BE2C (cell line): ENCODE measurements at places on chromosomes 13 and 19.
A peak's percentile ranks its signal among the peaks of the same experiment; 100 is the strongest.

DNA sequence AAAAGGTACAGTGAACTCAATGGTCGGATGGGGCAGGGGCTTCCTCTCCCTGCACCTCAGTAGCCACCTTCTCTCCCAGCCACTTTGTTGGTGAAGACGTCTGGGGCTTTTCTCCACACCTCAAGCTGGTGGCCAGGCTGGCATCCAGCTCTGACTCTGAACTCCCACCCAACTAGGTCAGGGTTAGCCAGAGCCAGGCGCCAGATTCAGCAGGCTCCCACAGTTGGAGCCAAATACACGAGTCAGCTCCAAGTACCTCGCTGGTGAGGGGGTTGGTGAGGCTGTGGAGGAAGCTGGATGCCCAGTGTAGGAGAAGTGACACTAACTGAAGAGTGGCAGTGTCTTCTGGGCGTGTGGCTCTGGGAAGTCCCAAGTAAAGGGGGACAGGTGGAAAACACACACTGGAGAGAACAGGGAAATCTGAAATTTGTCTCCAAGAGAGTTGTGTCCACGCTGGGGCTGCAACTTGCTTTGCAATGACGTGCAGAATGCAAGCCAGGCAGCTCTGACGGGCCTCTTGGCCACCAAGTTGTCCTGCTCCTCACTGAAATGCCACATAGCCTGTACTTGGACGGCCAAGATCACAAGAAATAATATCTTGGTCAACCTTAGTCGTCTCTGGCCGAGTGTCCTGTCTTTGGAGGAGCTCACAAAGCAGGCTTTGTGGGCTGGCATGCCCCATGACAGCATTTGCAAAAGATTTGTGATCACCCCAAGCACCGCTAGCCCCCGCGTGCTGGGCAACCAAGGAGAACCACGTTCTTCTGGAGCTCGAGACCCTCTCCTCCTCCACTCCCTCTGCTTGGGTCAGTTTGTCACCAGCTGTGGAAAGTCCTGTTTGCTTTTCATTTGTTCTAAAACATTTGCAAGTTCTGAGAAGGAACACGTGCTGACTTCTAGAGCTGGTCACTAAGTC lies 18.1 kb downstream of the SLC7A1 start:
- DNase-seq = no peak

GRCh38 chr19:45047188-45047797 lies 8.4 kb downstream of the CLASRP start:
- no peak for DNase-seq

GRCh38 chr13:113148940-113149503 lies 9.4 kb upstream of the PROZ start:
- no peak for DNase-seq

DNA sequence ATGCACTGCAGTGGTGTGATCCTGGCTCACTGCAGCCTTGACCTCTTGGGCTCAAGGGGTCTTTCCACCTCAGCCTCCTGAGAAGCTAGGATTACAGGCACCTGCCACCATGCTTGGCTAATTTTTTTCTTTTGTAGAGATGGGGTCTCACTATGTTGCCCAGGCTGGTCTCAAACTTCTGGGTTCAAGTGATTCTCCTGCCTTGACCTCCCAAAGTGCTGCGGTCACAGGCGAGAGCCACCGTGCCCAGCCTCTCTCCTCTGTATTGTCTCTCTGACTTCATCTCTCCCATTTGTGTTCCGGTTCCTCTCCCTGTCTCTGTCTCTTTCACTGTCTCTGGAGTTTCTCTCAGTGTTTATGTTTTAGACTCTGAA lies 1.7 kb upstream of the C19orf85 start:
- no peak for DNase-seq

GRCh38 chr13:91825516-91825915 lies 427.1 kb downstream of the GPC5 start:
- DNase-seq = no peak

- DNase-seq = no peak
Measured at GRCh38 chr13:96503481-96503880, 413.6 kb downstream of the HS6ST3 start.

DNA sequence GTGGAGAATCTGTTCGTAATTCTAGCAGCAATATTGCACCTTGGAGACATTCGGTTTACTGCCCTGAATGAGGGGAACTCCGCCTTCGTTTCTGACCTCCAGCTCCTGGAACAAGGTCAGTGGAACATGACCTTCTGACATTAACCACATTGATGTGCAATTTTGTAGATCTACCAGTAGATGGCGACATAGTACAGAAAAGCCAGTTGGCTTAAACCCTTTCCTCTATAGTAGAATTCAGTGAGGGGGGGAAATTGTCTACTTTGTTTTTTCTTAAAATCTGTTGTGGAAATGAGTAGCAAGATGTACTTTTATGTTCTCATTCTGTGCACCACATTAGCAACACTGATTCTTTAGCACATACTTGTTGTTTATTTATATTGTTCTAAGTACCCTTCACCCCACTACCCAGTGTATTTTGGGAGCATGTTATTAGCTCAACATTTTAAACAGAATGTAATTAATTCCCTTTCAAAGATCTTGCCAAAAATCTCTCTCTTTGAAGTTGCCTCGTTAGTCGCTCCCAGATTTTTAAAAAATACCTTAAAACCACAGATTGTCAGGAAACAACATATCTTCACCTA lies 332.2 kb downstream of the MYO16 start:
- no peak for DNase-seq

DNA sequence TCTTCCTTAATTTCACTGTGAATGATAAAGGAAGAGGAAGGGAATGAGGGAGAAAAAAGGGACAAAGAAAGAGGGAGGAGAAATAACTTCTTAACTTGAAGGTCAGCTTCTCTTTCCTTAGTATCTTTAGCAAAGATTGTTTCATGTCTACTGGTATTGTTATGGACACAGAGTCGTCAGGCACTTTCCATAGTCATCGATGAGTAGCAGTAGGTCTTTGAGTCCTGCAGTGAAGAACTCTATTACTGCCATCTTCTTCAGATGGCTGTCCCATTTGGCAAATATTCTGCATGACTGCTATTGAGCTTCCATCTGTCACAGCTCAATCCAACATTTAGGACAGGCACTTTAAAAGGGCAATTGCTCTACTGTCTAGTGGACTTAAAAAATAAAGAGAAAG lies 2463.1 kb downstream of the PCDH9 start:
- no peak for DNase-seq

DNA sequence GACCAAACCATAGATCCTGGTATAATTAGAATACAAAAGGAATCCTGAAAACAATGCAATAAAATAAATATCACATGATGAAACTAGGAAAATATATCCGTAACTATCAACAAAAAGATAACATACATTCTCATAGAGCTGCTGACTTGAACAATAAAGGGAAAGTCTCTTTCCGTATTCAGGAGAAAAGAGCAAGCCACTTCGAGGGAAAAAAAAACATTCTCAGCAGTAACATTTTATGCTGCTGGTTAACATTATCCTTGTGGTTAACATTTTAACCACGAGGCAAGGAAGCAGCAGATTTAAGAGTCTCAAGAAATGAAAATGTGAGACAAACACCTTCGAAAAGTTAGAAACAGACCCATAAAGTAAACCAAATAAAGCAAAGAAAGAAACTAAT lies 25.8 kb downstream of the NALCN start:
- DNase-seq = no peak

- DNase-seq = no peak
Measured at GRCh38 chr19:4991538-4991937, 22.6 kb downstream of the KDM4B start.

DNA sequence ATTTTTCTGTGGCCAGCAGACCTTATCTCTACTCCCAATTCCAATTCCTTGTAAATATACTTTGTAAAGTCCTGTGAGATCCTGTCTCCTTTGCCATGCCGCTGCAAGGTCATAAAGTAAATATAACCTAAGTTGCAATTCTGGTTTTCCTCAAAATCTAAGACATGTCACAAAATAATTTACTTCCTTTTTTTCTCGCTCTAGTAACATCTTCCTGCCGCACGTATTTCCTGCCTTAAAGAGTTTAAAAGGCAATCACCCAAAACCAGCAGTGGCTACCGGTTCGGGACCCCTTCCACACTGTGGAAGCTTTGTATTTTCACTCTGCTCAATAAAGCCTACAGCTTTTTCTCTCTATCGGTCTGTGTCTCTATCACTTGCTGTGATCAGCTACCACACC lies 832.0 kb upstream of the SLITRK5 start:
- no peak for DNase-seq

DNA sequence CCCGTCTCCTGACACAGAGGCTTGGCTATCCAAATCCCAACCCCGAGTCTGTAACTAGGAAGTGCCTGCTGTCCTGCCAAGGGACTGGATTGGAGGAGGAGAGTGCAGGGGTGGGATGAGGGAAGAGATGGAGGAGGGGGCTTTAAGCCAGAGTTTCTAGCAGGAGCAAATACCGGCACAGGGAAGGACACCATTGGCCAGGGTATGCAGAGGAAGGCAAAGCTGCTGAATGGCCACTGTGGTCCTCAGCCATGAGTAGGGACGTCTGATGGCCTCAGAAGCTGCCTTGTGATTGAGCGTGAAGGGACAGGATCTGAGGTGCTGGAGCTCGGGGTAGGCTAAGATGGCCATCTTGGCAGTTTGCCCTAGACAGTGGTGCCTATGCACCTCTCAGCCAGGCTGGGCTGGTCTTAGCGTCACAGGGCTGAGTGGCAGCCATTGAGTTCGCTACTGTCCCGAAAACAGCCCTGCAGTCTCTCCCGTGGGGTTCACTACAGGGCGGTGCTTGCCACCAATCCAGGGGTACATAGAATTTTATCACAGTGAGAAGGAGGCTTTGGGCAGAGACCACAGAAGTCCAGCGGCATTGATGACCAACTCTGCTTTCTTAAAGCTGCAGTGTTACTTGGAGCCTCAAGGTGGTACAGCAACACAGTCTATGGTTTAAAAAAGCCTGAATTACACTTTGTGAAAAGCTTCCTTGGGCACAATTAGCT lies 61.8 kb downstream of the AKAP11 start:
- DNase-seq = no peak

DNA sequence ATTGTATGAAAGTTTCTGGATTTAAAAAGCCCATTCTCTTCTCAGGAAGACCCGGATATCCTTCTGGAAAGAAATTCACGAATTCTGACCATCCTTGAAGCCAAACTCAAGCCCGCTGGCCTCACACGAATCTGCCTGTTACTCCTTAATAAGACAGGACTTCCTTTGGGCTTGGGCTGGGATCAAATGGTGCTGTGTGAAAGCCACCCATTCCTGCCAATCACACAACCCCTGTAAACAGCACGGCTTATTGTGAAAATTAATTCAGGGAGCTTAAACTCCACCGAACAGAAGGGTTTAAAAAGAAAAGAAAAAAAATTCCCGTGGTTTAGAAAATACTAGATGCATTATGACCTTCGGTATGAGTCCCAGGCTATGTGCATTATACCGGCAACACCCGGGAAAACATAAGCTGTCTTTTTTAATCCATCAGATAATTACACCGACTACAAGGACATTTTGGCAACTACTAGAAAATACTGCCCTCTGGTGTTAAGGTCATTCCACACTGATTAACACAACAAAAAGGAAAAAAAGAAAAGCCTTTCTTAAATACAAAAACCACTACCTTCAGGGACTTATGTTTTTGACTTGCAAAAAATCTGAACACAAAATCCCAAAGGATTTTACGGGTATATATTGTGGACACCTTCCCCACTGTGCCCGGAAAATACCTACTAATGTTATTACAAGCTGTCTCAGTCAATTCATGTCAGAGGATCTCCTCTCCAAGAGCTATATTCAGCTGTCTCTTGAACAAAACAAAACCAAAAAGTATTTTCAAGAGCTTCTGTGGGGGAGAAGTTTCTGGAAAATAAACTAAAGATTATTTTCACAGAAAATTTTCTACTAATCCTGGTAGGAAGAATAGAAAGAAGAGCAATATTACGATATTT lies 76.0 kb upstream of the LSM14A start:
- DNase-seq = no peak

DNA sequence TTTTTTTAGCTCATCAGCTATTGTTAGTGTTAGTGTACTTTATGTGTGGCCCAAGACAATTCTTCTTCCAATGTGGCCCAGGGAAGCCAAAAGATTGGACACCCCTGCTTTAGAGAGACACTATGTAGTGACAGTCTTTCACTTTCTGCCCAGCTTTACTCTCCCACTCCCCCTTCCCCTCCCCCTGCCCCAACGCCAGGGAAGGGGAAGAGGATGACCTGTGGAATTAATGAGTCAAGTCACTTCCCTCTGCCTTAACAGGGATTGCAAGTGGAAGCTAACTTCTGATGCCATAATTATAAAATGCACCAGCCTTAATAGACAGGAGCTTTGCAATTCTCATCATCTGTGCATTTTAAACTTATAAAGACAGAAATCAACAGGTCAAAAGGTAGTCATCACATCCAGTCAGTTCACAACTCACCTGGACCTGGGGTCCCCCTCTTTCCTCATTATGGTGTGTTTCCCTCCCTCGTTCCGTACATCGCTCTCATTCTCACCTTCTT lies 1.6 kb downstream of the ZNF415 start:
- DNase-seq = no peak

DNA sequence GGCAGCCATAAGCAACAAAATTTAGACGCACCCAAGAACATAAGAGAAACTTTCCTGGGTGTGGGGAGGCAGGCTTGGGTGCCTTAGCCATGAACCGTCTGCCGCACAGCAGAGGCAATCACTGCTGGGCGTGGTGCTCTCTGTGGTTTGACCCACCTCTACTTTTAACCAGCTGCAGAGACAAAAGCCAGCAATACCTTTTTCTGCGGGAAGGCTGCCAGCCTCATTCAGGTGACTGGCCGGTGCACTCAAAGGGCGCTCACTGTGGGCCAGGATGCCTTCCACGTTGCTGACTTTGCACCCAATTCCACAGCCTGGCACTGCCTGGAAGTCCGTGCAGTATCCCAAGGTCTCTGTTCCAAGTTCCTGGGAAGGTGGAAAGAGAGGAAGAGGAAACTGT lies 69.1 kb downstream of the ATP7B start:
- DNase-seq = no peak

DNA sequence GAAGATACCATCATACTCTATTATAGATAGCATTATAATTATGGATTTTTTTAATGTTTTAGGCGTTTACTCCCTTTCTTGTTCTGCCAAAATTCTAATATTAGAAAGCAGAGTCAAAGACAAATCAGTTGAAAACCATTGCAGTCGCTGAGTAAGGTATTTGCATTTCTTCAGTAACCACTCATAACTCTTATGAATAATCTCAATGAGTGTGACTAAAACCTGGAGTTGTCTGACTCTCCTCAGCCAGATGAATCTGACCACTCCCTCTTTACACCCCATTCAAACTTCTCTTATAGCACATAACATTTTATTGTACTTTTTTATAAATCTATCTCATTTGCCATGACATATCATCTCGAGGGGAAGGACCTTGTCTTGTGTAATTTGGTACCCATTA lies 1006.5 kb downstream of the DIAPH3 start:
- no peak for DNase-seq

GRCh38 chr13:46496086-46496485 lies 56.9 kb upstream of the LRCH1 start:
- DNase-seq = no peak

- DNase-seq = no peak
Measured at GRCh38 chr19:20287070-20287469, 120.1 kb downstream of the ZNF486 start.

GRCh38 chr19:52322429-52322828 lies 13.6 kb upstream of the ZNF610 start:
- DNase-seq = no peak

- no peak for DNase-seq
Measured at GRCh38 chr19:29966588-29967249, 24.7 kb downstream of the URI1 start.

GRCh38 chr13:44397766-44398223 lies 24.2 kb downstream of the SERP2 start:
- peak; percentile 32 for DNase-seq

- no peak for DNase-seq
Measured at GRCh38 chr19:35184884-35185283, 30.3 kb downstream of the FXYD5 start.

GRCh38 chr19:38839816-38840582 lies 8.4 kb upstream of the ECH1 start:
- DNase-seq = peak; percentile 63

GRCh38 chr13:114134944-114135610 lies 2.7 kb upstream of the RASA3 start:
- DNase-seq = no peak
